ENCODE measurements at places on chromosomes 4 and X.

DNA sequence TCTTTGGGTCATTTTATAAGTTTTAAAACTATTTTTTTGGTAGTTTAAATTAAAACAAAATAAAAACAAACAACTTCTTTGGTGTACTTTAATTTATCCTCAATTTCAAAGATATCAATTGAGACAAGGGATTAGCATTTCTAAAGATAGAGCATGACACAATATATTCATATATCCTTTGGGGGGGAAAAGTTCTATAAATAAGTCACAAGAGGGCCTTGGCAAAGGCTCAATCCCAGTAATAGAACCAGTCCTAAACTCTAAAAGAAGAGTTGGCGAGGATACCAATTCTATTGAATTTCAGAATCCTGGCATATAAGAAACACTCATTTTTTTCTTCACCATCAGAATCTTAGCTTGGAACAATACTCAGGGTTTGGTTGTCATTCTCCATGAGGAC lies 89.7 kb downstream of the COL4A6 start:
- DNase-seq: no peak

- no peak for DNase-seq
These were observed 14.5 kb upstream of the DACH2 start for GRCh38 chrX:86133761-86134160.

- DNase-seq: no peak
These were observed 48.5 kb downstream of the AWAT2 start for GRCh38 chrX:70001269-70001668.

DNA sequence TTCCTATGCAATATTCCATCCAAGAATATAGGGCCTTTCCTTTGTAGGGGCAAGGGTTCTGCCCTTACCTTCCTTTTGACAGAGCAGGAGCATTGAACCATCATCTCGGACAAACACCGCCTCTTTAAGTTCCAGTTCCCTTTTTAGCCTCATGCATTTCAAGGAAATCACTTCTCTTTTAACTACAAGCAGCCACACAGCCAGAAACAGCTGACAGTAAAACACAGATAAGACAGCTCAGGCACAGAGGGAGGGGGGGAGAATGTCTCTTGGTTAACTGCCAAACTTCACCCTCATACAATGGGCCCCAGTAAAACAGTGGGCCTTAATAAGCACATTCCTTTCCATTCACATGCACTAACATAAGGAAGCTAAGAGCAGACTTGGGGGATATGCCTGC lies 648.3 kb downstream of the GABRG1 start:
- DNase-seq: no peak

- no peak for DNase-seq
These were observed 68.5 kb upstream of the TMEM164 start for GRCh38 chrX:109934434-109934833.

GRCh38 chr4:90317785-90318184 lies 190.6 kb downstream of the CCSER1 start:
- DNase-seq: no peak

DNA sequence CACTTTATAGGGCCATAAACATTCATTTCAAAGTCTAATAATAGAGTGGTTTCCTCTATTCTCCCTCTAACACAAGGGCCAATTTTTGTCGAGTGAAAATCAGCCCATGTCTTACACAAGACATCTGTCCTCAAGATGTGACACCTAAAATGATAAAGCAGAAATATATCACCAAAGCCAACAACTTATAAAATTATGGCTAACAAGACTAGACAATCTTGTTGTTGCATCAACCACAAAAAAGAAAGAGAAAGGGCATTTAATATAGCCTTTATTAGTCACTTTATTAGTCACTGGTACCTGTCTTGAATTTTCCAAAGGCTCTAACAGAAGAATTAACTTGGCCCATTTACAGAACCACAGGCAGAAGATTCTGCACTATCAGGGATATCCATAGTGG lies 161.6 kb downstream of the SMIM20 start:
- no peak for DNase-seq

GRCh38 chr4:80413086-80413485 lies 77.6 kb downstream of the CFAP299 start:
- no peak for DNase-seq

- DNase-seq: no peak
These were observed 133.7 kb upstream of the IL1RAPL2 start for GRCh38 chrX:104432321-104432720.

DNA sequence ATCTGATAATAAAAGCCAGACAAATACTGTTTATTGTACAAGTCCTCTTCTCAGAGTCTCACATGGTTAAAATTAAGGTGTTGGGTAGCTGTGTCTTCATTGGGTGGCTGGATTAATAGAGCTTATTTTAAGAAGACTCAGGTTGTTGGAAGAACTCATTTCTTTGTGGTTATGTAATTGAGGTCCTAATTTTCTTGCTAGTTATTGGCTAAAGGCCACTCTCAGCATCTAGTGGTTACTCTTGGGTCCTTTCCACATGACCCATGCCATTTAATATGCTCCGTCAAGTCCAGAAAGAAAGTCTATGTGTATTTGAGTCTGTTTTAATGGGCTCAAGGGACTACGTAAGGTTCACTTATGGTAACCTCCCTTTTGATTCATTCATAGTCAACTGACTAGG lies 1668.6 kb upstream of the AGA start:
- no peak for DNase-seq

DNA sequence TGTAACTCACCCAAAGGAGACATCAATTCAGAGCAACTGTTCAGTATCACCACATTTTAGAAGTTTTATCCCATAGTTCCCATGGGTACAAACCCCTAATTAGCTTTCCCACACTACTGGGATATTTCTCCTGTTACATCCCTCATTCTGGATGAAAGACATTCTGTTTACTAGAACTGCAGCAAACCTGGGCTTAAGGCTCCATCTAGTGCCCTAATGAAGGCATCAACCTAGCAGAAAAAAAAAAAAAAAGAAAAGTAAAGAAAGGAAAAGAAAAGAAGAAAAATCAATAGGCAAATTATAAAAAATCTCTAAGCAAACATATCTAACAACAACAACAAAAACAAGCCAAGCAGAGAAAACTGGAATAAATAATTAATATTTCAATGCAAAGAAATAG lies 133.7 kb upstream of the CPXCR1 start:
- DNase-seq: no peak

- DNase-seq: no peak
These were observed 6.9 kb downstream of the UBA1 start for GRCh38 chrX:47200385-47201150.

DNA sequence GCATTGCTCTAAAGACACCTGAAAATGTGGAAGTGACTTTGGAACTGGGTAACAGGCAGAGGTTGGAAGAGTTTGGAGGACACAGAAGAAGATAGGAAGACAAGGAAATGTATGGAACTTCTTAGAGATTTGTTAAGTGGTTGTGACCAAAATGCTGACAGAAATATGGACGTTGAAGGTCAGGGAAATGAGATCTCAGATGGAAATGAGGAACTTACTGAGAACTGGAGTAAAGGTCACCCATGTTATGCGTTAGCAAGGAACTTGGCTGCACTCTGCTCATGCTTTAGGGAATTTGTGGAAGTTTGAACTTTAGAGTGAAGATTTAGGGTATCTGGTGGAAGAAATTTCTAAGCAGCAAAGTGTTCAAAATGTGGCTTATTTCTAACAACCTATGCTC lies 99.4 kb downstream of the FAM13A start:
- no peak for DNase-seq

DNA sequence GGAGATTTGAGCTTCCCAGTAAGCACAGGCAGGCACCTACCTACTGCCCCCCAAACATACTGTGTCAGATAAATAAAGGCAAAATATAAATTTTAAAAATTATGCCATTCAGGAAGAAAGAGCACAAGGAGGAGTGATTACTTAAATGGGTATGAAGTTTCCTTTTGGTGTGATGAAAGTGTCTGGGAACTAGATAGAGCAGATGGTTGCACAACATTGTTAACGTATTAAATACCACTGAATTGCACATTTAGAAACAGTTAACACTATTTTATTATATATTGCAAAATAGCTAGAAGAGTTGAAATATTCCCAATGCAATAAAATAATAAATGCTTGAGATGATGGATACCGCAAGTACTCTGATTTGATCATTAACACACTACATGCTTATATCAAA lies 374.7 kb upstream of the FGF13 start:
- DNase-seq: no peak

GRCh38 chr4:185204238-185204910 lies 574 bp upstream of the CFAP97 start:
- DNase-seq: no peak

DNA sequence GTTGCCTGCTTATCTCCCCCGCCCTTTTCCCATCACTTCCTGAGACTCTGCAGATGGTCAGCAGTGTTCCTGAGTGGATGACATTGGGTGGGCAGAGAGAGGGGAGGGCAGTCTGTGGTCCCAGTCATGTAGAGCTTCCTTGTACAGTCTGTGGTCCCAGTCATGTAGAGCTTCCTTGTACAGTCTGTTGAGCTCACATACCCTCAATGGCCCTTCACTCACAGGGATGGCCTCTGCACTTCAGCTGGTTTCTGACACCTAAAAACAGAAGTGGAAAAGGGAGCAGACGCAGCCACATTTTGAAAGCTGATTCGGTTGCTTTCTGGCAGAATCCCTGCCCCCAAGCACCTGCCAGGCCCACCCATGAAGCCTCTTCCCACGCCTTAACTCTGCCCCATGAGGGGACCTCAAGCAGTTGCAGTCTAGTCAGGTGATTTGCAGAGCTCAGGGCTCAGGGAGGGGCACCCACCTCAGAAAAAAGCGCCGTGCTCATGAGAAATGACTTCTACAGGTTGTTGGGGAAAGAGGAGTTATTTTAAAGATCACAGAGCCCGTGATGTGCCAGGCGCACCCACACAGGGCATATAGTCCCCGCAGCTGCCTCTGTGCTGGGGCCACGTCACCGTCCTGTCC lies 3.6 kb upstream of the TMEM271 start:
- DNase-seq: no peak

GRCh38 chr4:158590306-158590705 lies 68.6 kb downstream of the RXFP1 start:
- no peak for DNase-seq

- DNase-seq: no peak
These were observed 55.4 kb upstream of the GPR78 start for GRCh38 chr4:8524595-8525382.

- no peak for DNase-seq
These were observed 72.5 kb downstream of the SLC16A2 start for GRCh38 chrX:74493806-74494205.

DNA sequence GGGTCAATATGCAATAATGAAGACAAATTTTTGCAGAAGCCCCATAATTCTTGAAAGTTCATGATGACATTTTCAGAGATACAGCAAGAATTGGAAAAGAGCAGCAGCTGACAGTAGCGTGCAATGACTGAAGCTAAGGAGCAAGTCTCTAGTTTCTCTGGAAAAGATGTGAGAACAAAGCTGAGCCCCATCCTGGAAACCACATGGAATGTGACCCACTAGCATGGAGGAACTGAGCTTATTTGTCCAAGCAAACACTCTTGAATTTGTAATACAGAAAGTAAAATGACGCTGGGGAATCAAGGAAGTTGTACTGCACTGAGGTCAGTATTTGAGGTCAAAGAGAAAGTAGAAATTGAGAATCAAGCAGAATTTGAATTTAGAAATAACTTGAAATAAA lies 1447.2 kb downstream of the FSTL5 start:
- DNase-seq: no peak

DNA sequence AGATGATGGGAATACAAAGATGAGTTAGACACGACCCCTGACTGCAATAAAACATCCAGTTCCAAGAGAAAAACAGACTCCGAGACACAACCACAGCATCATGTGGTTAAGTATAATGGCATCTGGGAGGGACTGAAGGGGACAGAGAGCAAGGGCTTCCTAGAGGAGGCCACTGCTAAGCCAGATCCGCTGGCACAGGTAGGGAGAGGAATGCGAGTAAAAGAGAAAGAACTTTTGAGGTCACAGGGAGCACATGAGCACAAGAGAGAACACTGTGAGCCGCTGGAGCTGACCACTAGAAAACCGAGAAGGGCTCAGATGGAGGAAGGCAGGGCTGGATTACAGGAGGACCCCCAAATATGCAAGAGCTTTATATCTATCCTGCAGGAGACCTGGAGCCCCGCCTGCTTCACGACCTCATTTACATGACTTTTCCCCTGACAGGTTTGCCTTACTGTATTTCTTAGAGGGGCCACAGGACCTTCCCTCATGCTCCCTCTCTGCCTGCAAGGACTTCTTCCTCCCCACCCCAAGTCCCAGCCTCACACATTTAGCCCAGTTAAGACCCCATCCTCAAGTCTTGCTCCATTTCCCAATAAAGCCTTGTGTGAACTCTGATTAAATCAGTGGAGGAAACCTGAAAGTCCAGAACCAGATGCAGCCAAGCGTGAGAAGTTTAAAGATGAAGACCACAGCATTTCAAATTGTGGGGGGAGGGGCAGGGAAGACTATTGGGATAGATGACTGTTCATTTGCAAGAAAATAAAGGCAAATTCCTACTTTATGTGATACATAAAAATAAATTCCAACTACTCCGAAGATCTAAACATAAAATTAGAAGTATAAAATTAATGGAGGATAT lies 29.6 kb downstream of the MFAP3L start:
- no peak for DNase-seq

DNA sequence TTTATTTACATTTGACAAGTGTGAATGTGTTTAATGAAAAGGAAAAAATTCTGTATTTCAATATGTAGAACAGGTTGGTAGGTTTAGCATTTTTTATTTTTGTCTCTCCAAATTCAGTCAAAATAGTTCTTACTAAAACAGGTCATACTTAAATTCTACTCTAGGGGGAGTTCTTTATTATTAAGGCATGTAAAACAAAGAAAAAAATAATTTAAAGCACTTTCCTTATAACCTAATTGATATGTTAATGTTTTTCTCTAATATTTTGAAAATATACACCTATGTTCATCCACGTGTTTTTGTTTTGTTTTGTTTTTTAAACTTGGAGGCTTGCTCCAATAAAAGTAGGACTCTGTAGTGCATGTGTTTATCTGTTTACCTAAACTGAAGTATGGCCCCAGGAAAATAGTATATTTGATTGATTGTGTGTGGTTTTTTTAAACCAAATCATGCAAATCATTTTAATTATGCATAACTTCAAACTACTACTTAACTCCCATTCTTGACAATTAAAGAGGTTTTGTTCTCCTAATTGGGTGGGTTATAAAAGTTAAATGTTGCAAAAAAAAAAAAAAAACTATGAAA lies 562.7 kb downstream of the RPA4 start:
- DNase-seq: no peak

- no peak for DNase-seq
These were observed 99.3 kb upstream of the GRIA3 start for GRCh38 chrX:123084797-123085196.

- DNase-seq: no peak
These were observed 81.4 kb downstream of the MTNR1A start for GRCh38 chr4:186473933-186474332.

Measured in activated CD8-positive, alpha-beta memory T cell treated with anti-CD3 and anti-CD28 coated beads, Interleukin-2, amount 50 U/mL, for 4 hours (primary cell).